Muscle of arm (tissue), 14 donors: ENCODE measurements at places on chromosomes 11 and 22. TPM values are rescaled to one million over a fixed set of nuclear protein-coding genes. Genes with fewer than 3 reads are reported as not detected.

The ACR gene
- 0.28 TPM for polyA plus RNA-seq

The BTBD18 gene
- 0.15 TPM for polyA plus RNA-seq

The LRRC74B gene
- polyA plus RNA-seq, result 0.34 TPM

The JAML gene
- polyA plus RNA-seq, result 2.5 TPM

The PRG2 gene
- 1.6 TPM for polyA plus RNA-seq

The CCDC116 gene
- polyA plus RNA-seq, result not detected

The CYB5R2 gene
- polyA plus RNA-seq, result 43.4 TPM

The OTOG gene
- 0.01 TPM for polyA plus RNA-seq

The MYBPC3 gene
- 0.67 TPM for polyA plus RNA-seq

The HBG1 gene
- 70.4 TPM for polyA plus RNA-seq

The RANGAP1 gene
- polyA plus RNA-seq, result 28.1 TPM

The FJX1 gene
- 6.3 TPM for polyA plus RNA-seq

The LRRC75B gene
- 9.0 TPM for polyA plus RNA-seq

The UFD1 gene
- 40.3 TPM for polyA plus RNA-seq

The MMP1 gene
- 0.54 TPM for polyA plus RNA-seq

The NPTXR gene
- 4.9 TPM for polyA plus RNA-seq

The DKK3 gene
- polyA plus RNA-seq, result 63.9 TPM

The DEFB131B gene
- not detected for polyA plus RNA-seq

The CRYBB2 gene
- not detected for polyA plus RNA-seq

The DDTL gene
- 5.6 TPM for polyA plus RNA-seq

The ZNF215 gene
- polyA plus RNA-seq, result 1.2 TPM

The EIF1AD gene
- 18.5 TPM for polyA plus RNA-seq

The RIMBP3B gene
- polyA plus RNA-seq, result not detected

The PLEKHB1 gene
- polyA plus RNA-seq, result 1.6 TPM

The GSC2 gene
- not detected for polyA plus RNA-seq

The TXN2 gene
- 104 TPM for polyA plus RNA-seq

The DMC1 gene
- 3.5 TPM for polyA plus RNA-seq

The NAV2 gene
- 52.1 TPM for polyA plus RNA-seq

The OR8G1 gene
- not detected for polyA plus RNA-seq

The TMEM191C gene
- polyA plus RNA-seq, result 0.69 TPM

The CHRM4 gene
- not detected for polyA plus RNA-seq

The MOV10L1 gene
- not detected for polyA plus RNA-seq

The ALDH3B2 gene
- polyA plus RNA-seq, result not detected

The LSP1 gene
- polyA plus RNA-seq, result 41.0 TPM

The SMTNL1 gene
- polyA plus RNA-seq, result 63.6 TPM

The FGF19 gene
- 2.5 TPM for polyA plus RNA-seq

The UBQLN3 gene
- not detected for polyA plus RNA-seq

The GPHA2 gene
- not detected for polyA plus RNA-seq

The ATL3 gene
- polyA plus RNA-seq, result not detected

The ARL2 gene
- 73.0 TPM for polyA plus RNA-seq
